ENCODE measurements at places on chromosomes 1 and 21.

GRCh38 chr1:1928231-1929101, 9.4 kb upstream of the TMEM52 start:
- DNase-seq: no peak

- no peak for DNase-seq
These were observed 69.9 kb upstream of the USP25 start for GRCh38 chr21:15659753-15660422.

GRCh38 chr1:204714861-204715511, 29.4 kb upstream of the LRRN2 start:
- no peak for DNase-seq

- no peak for DNase-seq
These were observed 62.5 kb downstream of the POFUT2 start for GRCh38 chr21:45225041-45225740.

DNA sequence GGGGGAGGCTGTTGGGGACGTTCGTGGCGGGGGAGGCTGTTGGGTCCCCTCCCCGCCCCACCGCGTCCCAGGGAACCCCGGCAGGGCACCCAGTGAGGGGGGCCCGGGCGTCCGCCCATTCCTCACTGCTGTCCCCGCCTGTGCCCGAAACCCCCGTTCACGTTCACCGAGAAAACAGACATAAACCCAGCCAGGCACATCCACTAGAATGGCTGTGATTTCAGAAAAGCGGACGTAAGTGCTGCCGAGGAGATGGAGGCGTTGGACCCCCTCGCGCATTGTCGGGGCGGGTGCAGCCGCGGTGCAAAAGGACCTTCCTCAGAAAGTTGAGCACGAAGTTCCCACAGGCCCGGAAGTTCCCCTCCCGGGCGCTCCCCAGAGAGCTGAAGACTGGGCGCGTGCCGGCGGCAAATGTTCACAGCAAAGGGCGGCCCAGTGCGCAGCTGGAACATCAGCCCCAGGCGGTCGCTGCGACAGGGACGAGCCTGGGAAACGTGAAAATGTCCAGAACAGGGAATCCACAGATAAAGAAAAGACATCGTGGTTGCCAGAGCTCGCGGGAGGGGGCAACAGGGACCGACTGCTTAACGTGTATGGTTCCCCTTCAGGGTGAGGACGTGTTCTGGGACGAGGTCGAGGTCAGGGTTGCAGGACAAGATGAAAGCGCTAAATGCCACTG, 18.5 kb upstream of the SAMD11 start:
- DNase-seq: peak; percentile 41

DNA sequence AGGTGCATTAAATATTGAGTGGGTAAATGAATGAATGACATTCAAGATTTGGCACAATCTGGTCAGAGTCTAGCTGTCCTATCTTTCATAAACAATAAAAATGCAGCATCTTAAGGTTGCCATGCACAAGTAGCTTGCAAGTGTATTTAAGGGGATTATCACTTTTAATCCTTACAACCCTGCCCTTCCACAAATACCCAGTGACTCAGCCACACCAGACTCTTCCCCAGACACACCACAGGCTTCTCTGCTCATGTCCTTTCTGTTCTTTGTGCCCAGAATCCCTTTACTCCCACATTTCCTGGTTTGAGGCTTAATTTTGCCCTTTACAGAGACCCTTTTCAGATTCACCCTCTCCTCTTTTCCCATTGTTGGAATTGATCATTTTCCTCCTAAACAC, 59.8 kb downstream of the KIRREL1 start:
- DNase-seq: no peak

- peak; percentile 72 for DNase-seq
These were observed 33.9 kb downstream of the TRIM62 start for GRCh38 chr1:33147997-33148314.

DNA sequence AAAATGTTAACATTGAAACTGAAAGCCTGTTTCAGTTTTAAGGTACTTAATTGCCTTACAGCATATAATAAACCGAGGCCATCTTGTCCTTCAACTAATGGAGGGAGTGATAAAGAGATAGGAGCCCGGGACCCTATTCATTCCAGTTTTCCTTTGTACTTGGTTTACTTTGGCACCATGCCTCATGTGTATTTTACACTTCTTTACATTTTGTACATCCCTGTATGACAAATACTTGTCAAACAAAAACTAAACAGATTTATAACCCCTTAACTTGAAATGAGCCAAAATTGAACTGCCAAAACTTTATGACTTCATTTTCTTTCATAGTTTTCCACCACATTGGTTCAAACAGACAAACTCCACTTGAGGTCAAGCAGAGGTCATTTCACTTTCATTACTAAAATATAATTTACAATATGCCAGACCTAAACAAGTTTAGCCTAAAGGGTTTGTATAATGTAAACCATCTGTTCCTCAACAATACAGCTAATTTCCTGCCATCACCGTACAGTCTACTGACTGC, 30.9 kb upstream of the UBE2U start:
- DNase-seq: no peak

- no peak for DNase-seq
These were observed 52.3 kb upstream of the RAB4A start for GRCh38 chr1:229218612-229219025.

- no peak for DNase-seq
These were observed 807 bp downstream of the CEP85 start for GRCh38 chr1:26234644-26235370.

GRCh38 chr1:196259316-196259715, 348.9 kb downstream of the KCNT2 start:
- DNase-seq: no peak

- no peak for DNase-seq
These were observed 30.3 kb upstream of the CEP350 start for GRCh38 chr1:179924268-179924667.

- DNase-seq: peak; percentile 86
These were observed at the start of gene RASAL2 for GRCh38 chr1:178093951-178094738. TSS of gene RASAL2 (plus strand) at chr1:178094104. CDS start at chr1:178094493, 389 bp downstream.

DNA sequence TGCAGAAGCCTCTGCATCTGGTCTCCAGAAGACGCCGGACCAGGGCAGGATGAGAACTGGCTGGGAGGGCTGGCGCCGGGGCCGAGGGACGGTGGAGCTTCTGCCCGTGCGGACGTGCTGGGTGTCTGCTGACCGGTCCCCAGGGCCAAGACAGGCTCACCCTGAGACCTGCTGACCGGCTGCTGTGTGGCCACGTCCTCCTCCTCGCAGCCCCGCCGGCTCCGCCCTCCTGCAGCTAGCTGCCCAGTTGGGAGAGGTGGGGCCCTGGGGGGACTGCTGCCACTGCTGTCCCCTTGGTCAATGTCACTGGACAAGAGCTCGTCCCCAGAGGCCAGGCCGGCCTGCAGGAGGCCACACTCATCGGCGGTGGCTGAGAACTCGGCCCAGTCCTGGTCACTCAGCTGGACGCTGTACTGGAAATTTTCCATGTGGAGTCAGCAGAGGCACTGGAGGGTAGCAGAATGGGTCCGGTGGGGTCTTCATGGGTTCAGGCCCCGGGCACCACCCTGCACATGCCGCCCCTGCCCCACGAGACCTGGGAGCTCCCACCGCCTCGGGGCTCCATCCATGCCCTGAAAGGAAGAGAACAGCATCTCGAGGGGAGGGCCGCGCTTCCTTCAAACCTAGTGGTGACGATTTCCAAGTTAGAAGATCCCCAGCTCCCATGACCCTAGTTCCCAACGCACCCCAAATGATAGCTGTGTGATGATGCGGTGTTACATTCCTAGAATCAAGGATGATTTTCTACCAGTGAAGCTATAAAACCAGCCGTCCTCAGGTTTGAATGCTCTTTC, 1.1 kb downstream of the PERM1 start:
- no peak for DNase-seq

Measured in AG08396 (cell line).